NCI-H1048 (cell line): ENCODE measurements at places on chromosomes 16 and 17.

GRCh38 chr16:48129926-48130325 lies 25.9 kb downstream of the ABCC12 start:
- DNase-seq, result no peak

GRCh38 chr16:65660390-65660789 lies 538.5 kb upstream of the CDH11 start:
- no peak for DNase-seq

GRCh38 chr17:69809331-69809730 lies 265.7 kb upstream of the KCNJ16 start:
- no peak for DNase-seq

DNA sequence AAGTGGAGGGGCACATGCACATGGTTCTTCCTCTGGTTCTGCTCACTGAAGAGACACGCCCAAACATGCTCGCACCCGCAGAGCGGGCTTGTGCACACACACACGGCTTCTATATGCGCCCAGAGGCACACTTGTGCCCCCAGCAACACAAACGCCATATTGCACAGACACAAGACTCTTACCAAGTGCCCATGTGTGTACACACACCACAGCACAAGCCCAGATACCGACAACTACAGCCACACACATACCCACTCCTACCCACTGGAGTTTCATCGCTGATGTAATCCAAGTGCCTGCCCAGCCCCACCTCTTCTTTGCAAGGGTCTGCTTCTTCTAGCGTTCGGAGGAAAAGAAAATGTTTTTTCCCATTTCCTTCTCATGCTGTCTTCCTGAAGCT lies 6.5 kb upstream of the PRR29 start:
- no peak for DNase-seq

GRCh38 chr16:56608043-56608875 lies at the start of gene MT2A:
Gene MT2A (plus strand): TSS chr16:56608584. CDS start chr16:56608656, 72 bp downstream.
- DNase-seq, result peak; percentile 66

DNA sequence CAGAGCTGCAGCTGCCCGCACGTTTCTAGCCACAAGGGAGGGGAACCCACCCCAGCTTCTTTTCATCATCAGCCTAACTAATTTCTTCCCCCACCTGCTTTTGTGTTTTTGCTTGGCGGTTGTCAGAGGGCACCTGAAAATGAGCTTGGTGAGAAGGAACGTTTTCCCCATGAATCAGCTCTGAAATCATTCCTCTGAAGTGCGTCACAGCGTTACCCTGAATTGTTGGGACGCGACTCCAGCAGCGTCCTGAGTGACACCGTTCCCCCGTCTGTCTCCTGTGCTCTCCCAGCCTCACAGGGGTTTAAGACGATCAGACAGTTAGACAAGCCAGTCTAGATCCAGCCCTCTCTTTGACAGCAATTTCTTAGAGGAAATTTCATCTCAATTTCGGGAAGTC lies 722.9 kb upstream of the EEF2KMT start:
- no peak for DNase-seq

DNA sequence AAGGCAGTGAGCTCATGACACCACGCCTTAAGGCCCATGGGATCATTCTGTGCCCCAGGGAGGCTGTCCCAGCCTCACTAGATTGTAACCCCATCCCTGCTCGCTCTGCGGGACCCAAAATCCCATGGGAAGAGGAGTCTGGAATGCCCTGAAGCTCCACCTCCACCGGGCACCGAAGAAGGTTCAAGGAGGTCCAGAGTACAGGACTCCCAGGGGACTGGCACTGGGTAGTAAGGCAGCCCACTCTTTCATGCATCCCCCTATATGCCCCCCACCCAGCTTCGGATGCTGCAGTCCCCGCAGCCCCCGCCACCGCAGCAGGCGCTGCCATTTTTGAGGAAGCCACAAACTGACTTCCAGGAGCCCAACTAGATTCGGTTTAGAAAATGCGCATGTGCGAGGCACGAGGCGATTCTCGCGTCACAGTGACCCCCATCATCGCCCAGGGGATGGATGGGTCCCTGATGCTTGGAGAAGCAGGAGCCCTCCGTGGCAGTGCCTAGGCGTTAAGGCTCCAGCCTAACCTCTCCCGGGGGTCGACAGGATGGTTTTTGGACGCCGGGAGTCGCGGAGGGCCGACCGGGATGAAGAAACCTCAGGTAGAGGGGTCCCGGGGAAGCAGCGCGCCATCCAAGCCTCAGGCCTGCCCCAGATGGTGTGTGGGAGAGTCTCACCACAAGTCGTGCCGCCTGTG lies 1681.0 kb downstream of the TP53TG3F start:
- DNase-seq, result no peak

DNA sequence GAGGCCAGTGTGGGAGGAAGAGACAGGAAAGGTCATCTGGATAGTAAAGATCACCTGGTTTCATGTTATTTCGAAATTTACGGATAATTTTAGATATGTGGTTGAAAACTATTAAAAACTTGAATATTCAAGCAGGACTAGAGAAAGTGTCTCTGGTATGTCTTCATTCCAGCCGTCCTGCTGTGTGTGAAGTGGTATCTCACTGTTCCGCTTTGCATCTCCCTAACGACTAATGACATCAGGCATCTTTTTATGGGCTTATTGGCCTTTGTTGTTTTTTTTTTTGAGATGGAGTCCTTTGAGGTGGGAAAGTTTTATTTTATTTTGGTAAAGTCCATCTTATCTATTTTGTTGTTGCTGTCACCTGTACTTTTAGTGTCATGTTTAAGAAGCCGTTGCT lies 214.4 kb upstream of the CHMP6 start:
- no peak for DNase-seq

GRCh38 chr17:7654832-7655540 lies 4.3 kb downstream of the ATP1B2 start:
- no peak for DNase-seq

GRCh38 chr17:5770441-5771270 lies 186.3 kb upstream of the NLRP1 start:
- DNase-seq, result no peak

GRCh38 chr17:46777943-46778915 lies 40.3 kb downstream of the WNT3 start:
- no peak for DNase-seq

- no peak for DNase-seq
These were observed 58.0 kb downstream of the KANSL1 start for GRCh38 chr17:46135126-46135812.

DNA sequence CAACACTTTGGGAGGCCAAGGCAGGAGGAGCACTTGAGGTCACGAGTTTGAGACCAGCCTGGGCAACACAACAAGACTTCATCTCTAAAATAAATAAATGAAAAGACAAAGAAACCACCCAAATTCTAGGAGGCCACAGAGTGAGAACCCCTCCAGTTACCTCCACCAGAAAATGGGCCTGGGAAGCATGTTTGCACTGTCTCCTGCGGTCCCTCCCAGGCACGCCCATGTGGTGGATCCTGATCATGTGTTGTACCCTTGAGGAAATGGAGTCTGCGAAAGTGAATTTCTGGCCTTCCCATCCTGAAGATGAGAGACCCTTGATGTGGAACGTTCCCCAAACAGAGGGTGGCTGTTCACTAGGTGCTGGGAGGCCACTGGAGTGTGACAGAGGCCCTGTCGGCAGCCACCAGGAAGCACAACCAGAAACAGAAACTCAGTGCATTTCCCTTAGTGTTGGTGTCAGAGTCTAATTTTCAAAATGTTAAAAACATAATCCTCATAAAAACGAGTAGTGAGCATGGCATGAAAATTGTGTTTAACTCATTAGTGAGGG lies 19.2 kb upstream of the USP22 start:
- DNase-seq, result no peak

DNA sequence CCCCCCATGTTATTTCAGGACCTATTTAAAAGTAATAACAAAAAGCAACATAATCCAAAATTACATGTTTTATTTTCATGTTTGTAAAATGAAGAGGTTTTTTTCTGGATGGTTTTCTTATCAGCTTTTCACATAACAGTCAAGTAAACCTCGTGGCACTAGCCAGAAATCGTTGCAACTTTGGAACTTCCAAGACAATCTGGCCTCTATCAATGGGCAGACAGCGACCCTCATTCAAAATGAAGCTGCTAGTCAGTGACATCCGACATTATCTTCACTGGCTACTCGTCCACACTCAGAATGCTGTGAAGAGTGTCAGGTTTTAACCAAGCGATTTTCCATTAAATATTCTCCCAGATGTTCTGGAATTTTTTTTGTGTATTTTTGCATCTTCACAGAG lies 22.7 kb downstream of the ZNF652 start:
- no peak for DNase-seq

DNA sequence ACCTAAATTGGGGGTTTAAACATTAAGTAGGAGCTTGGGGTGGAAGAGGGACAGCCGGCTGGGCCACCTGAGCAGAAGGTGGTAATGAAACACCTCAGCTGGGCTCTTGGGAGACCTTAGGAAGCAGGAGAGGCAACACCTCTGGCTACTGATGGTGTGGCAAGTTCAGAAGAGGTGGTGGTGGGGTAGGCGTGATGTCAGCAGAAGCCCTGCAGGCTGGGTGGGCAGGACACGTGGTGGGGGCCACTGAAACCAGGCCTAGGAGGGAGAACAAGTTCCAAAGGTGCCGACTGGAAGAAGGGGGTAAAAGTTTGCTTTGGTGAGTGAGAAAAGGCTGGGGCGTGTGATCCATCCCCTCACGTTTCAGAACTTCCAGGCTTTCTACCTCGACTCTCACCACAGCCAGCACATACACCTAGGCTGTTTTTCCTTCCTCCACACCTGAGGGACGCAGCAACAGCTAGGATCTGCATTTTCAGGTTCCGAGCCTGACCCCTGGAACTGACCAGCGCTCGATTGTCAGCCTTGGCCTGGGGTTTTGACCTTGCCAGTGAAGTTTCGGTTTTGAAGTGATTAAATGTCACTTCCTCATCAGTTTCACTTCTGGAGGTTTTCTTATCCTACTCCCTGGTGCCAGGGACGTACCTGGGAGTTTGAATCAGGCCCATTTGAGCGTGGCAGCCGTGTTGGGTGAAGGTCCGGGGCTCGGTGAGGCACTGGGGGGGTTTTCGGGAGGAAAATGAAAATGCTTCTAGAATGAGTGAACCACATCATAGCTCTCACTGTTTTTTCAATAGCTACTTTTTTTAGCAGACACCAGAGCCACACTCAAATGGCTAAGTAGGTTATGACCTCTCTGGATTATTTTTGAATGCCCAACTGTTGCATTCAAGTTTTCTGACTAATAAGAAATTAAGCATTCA lies 10.0 kb downstream of the SNN start:
- DNase-seq, result no peak

- DNase-seq, result no peak
These were observed 21.8 kb upstream of the ZFHX3 start for GRCh38 chr16:73069581-73070262.

DNA sequence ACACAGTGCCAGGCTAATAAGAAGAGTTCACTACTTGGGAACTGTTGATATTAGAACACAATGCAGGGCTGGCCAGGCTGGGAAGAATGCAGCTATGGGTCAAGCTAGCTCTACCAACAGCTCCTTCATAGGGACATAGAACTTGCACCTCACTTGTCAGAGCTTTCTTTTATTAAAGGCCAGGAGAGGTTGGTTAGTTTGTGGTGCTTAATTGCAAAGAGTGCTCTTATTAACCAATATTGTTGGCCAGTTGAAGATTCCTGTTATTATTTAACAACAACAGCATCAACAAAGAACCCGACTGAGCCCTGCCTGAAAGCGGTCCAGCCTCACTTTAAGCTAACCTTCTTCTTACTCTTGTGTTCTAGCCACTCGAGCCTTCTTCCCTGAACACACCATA lies 43.4 kb upstream of the ANKFN1 start:
- no peak for DNase-seq

- no peak for DNase-seq
These were observed 23.6 kb downstream of the CRISPLD2 start for GRCh38 chr16:84843149-84844048.

- DNase-seq, result no peak
These were observed 13.7 kb downstream of the ZNRF1 start for GRCh38 chr16:75012380-75013081.

GRCh38 chr16:2752850-2753732 lies 653 bp downstream of the SRRM2 start:
- peak; percentile 3 for DNase-seq

- DNase-seq, result no peak
These were observed 2.9 kb upstream of the CARMIL2 start for GRCh38 chr16:67641779-67642708.
